AG04449 (cell line): ENCODE measurements at places on chromosomes 6 and 20.

GRCh38 chr6:87214831-87215230, 59.5 kb downstream of the ZNF292 start:
- no peak for DNase-seq

DNA sequence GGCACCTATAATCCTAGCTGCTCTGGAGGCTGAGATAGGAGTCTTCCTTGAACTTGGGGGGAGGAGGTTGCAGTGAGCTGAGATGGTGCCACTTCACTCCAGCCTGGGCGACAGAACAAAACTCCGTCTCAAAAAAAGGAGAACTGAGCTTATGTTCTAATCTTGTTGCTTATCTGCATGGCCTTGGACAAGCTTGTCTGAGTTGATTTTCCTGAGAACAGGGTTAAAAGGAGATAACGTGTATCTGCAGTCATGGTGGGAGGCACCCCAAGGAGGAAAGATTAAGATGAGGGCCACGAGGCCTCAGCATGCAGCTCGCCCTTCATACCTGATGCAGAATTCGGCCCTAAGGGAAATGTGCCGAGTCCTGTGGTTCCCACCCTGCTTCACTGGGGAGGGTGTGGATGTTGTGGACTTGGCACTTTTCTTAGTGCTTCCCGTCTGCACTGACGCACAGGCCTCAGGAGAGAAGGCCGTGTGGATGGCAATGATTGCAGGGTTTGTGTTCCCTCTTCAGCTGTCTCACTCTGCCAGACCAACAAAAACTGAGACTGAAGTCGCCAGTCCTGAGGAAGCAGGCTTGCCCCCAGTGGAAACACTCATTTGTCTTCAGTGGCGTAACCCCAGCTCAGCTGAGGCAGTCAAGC, 56.3 kb downstream of the EZR start:
- DNase-seq: no peak

- DNase-seq: no peak
Measured at GRCh38 chr6:158049055-158050028, 67.7 kb downstream of the SYNJ2 start.

DNA sequence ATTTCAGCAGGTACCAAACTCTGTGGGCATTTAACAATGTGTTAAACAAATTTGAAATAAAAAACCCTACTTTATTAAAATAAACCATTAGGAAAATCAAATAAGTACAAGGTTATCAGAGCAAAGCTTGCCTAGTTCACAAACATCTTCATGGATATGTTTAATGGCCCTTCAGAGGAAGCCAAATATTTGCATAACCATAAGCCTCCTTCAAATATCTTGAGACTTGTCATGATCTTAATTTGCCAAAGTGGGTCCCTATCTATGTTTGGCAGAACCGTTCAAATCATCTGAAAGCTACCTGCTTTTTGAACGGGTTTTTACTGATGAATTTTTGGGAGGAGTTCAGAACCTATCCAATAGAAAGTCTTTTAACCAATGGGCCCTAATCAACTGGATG, 176.3 kb downstream of the BACH2 start:
- DNase-seq: no peak

DNA sequence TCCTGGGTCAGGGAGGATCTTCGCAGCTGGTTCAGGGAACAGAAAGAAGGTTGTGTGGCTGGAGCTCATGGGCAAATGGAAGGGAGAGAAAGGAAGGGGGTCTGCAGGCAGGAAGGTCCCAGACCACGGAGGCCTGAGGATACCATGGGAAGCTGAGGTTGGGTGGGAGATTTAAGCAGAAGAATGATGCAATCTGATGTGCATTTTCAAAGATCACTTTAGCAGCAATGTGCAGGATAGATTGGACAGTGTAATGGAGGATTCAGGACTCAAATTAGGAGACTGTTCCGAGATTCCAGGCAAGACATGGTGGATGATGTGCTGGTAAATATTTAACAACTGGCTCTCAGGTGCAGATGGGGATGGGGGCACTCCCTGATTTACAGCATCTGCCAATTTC, 5.8 kb upstream of the RRBP1 start:
- no peak for DNase-seq

- DNase-seq: no peak
Measured at GRCh38 chr20:62507323-62507722, 31.5 kb upstream of the GATA5 start.

- DNase-seq: no peak
Measured at GRCh38 chr20:43710370-43711044, 16.3 kb downstream of the GTSF1L start.

DNA sequence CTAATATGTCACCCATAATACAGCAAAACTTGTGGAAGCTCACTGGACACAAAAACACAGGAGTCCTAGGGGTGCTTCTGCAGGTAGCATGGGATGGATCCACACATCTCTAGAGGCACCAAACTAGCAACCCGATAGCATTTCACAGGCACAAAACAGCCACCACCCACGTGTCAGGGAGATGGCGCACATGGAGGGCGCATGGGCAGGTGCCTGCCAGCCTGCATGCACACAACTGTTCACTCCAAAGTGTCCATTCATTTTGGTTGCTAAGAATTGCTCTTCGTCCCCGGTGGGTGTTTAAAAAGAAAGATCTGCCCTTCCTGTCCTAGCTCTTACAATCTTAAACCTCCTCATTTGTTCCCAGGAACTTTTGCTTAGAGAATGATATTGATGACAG, 171.3 kb downstream of the SYNDIG1 start:
- no peak for DNase-seq

DNA sequence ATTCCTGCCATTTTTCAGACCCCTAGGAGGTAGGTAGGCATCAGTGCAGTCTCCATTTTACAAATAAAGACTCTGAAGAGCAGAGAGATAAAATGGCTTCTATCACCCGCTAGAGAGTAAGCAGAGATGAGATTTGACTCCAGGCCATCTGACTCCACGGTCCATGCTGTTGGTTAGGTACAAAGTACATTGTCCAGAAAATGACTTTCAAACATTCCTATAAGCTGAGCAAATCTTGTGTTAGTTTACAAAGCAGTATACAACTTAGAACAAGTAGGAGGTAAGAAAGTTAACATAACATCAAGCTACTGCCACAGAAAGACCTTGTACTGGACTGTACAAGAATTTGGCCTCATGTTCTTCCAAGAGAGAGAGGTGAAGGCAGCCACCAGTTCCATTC, 14.9 kb downstream of the BTN1A1 start:
- no peak for DNase-seq

DNA sequence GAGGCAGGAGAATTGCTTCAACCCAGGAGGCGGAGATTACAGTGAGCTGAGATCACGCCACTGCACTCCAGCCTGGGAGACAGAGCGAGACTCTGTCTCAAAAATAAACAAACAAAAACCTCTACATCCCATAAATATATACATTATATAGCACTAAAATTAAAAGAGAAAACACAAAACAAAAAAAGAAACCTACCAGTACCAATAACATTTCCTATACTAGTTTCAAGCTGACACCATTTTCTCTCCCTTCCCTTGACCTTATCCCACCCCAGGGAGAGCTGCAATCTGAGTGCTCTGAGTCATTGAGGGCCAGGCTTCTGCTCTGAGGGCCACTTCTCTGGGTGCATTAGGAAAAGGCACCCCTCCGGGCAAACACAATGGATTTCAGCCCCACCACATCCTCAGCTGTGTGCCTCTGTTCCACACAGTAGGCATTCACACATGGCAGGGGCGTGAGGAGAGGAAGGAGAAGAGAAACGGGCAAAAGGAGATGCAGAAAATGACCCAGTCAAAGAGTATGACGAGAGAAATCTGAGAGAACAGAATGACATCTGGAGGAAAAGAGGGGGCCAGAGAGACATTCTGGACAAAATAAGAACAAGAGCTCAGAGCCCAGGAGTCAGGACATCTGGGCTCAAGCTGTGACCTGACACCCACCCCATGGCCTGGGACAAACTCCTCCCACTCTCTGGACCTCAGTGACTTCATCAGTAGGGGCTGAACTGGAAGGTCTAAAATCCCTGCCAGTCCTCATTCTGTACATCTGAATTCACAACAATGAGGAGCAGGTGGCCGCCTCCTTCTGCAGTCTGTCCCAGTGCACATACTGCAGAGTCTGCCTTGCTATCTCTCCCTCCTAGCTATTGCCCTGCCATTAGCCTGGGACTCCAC, 18.2 kb downstream of the TRIM26 start:
- DNase-seq: no peak

- no peak for DNase-seq
Measured at GRCh38 chr20:40773376-40773775, 84.3 kb upstream of the MAFB start.

- no peak for DNase-seq
Measured at GRCh38 chr6:2196079-2196679, 49.2 kb downstream of the GMDS start.

DNA sequence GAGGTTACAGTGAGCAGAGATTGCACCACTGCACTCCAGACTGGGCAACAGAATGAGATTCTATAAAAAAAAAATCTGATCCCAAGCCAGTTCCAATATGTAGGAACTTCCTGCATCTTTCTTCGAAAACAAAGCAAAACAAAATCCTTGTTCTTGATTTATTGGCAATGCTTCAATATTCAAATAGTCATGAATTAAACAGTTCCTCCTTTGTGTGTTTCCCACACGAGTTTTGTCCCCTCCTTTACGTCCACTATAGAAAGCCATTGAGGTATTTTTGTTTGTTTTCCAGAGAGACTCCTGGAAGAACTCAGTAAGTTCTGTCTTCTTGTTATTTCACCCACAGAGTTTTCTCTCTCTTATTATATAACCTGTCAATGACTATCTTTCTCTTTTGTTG, 7.6 kb downstream of the BTN1A1 start:
- DNase-seq: no peak

- peak; percentile 85 for DNase-seq
Measured at GRCh38 chr6:157244175-157244574, 79.1 kb downstream of the TMEM242 start.

DNA sequence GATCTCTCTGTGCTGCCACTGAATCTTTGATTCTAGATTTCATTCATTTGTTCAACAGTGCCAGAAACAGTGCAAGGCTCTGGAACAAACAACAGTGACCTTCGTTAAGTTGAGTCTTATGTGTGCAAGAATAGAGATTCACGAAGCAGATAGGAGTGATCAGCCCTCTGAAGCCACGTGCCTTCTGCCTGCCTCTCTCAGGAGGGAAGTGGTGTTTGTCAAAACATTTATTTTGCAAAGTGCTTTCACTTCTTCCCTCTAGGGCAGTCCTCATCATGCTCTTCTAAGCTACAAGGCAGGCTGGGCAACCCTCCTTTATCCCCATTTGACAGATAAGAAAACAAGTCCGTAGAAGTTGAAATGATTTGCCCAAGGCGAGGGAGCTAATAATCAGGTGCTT, 204.3 kb downstream of the TFAP2C start:
- DNase-seq: no peak

- DNase-seq: no peak
Measured at GRCh38 chr20:11686195-11686594, 231.5 kb upstream of the BTBD3 start.

DNA sequence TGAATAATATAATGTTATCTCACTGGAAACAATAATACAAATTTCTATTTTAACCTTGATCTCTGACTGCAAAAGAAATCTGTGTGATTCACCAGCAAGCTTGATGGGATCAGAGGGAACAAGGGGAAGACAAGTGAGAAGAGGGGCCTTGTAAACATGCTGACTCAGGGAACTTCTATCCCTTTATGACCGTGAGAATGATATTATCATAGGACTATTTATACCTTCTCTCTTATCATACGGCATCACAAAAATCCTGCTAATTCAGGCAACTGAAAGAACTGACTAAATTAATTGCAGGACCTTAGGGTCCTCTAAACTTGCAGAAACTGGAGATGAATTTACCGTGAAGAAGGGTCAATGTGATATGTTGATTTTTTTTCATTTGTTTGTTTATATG, 173.3 kb downstream of the PTPRK start:
- DNase-seq: no peak

DNA sequence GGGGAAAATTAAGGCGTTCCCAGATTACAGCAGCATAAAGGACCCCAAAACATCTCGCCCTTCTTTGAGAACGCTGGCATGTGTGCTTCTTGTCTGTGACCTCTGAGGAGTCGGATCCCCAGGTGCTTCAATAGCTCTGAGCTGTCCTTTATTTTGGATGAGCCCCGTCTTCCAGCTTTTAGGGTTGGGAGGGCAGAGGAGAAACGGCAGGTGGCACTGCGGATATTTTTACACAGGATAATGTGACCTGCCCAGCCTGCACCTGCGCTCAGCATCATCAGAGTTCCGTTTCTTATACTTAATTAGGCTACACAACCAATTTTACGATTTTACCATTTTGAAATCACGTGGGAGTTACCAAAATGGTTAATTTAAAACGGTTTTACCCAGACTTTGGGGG, 147.7 kb upstream of the RPS6KA2 start:
- DNase-seq: no peak

- DNase-seq: no peak
Measured at GRCh38 chr20:34712525-34713192, 8.5 kb downstream of the TP53INP2 start.

DNA sequence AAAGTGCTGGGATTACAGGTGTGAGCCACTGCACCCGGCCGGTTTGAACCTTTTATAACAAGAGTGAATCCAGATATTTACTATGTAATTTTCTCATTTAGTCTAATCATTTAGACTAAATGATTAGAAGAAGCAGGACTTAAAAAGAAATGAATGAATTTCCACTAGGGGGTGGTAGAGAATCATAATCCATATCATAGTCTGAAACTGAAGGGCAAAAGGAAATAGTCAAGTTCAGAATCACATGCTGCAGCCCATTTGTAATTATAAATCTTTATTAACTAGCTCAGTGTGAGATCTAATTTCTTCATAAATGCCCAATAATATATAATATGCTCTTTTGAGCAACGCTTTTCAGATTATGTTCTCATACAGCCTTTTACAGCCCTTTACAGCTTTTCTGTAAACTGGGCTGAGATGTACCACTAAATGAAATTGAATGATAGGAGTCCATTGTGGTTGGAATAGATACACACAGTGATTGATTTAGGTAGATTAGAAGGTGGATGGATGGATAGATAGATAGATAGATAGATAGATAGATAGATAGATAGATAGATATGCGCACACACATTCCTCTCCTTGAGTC, 31.8 kb downstream of the PSMB9 start:
- no peak for DNase-seq

GRCh38 chr6:33199687-33200218, 712 bp downstream of the RXRB start:
- DNase-seq: no peak

DNA sequence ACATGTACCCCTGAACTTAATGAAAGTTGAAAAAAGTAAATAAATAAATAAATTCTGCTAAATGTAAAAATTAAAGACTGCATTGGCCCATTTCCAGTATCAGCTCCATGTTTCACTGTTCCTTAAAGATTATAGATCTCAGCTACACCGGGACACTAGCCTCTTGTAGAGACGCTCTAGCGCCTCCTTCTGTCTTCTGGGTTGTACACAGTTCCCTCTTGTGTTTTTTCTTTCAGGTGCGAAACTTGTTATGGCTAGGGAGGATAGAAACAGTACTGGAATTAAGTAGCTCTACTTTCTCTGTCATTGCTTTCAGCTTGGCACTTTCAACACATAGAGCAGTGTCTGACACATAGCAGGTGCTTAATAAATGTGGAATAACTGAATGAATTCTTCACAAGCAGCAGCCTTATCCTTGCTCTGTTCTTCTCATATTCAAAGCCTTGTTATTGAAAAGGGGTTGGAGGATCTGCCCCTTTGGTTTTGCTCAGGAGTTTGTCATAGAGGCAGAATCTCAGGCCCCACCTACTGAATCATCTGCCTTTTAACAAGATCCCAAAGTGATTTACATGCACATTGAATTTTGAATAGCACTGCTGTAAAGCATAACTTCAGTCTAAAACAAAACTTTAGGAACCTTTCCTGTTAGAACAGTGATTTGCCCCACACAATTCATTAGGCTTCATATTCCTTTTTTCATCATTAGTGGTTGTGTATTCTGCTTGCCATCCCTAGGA, 92.3 kb downstream of the FIG4 start:
- DNase-seq: no peak
